NCI-H2081 (cell line): ENCODE measurements at places on chromosomes 6 and 20.
A peak's percentile ranks its signal among the peaks of the same experiment; 100 is the strongest.

DNA sequence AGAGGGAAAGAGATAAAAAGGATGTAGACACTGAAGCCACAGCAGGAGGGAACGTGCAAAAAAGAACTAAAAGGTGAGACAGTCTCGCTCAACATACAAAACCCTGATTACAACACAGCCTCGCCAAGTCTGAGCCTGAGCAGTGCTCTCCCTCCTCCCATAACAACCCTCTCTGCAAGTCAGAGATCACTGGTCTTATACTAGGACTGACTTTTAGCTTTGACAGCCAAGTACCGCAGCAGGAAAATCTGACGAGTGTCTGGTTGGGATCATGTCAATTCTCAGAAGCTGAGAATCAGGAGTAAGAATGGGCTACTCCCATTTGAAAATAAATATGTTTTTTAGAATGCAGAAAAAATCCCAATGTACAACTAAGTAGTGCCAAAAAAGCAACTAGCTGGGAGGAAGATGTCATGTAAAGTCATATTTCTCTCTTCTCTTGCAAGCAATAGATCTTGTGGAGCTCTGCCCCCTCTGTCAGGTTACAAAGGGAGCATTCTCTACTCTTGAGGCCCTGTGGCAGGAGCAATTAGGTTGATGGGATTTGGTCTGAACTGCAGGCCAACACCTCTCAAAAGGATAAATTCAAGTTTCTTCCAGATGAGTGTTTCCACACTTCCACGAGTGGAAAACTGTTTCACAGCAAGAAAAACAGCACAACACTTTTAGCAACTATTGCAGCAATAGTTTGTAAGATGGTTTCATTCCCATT is 118.9 kb upstream of the COL21A1 start:
- no peak for DNase-seq

DNA sequence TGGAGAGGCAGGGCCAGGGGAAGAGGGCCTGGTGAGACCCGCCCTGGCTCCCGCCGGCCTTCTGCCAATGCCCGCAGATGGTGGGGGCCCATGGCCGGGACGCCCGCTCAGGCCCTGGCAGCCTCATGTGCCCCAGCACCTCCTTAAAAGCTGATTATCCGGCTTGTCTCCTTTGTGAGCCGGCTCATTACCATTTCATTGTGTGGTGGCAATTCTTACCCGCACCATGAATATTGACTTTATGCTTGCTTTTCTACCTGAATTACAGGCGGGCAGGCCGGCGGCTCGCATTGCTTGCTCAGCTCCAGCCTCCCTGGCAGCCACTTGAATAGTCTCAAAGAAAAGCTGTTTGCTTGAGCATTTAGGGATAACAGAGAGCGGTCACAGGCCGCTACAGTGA is 120.0 kb upstream of the JAG1 start:
- peak; percentile 79 for DNase-seq

DNA sequence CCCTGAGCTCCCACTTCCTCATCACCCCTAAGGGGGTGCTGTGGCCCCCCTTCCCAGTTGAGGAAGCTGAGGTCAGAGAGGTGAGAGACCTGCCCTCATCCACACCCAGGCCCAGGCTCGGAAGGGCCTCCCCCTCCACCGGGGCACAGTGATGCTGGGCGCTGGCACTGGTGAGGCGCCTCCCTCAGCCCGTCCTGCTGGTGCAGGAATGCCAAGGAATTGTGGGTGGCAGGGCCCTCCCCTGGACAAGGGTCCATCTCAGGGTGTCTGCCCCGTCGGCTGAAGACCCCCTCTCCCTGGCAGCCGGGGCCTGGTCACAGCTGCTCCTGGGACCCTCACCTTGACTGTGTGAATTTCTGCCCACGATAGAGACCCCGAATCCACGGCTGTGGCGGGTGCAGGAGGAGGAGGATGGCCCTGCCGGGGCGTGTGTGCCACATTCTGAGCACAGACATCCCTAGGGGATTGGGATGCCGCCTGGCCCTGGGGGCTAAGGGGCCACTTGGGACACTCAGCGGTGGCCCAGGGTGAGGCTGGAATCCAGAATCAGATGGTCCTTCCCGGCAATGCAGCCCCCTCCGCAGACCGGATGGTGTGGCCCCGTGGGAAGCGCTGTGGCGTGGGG is 70.2 kb upstream of the GATA5 start:
- no peak for DNase-seq

- DNase-seq = no peak
Measured at GRCh38 chr6:67300430-67301040, 1334.5 kb upstream of the ADGRB3 start.

GRCh38 chr6:93341900-93342613 is 77.3 kb downstream of the EPHA7 start:
- DNase-seq = no peak

DNA sequence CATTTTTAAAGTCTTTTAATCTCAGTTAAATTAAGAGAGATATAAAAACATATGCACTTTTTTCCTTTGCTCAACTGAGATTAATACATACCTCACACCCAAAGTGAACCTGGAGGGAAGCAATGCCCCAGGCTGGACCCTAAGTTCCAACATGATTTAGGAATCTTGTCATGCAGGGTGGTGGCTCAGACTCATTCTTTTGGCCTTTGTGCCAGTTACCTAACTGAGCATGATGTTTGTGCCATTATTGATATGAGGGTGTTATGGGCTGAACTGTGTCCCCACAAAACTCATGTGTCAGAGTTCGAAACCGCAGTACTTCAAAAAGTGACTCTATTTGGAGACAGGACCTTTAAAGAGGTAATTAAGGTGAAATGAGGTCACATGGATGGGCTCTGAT is 188.0 kb downstream of the ARHGAP18 start:
- no peak for DNase-seq
